Stimulated activated CD8-positive, alpha-beta memory T cell treated with anti-CD3 and anti-CD28 coated beads, Interleukin-4, amount 100 ng/mL, for 24 hours (primary cell): ENCODE measurements at places on chromosomes 16 and 17.

DNA sequence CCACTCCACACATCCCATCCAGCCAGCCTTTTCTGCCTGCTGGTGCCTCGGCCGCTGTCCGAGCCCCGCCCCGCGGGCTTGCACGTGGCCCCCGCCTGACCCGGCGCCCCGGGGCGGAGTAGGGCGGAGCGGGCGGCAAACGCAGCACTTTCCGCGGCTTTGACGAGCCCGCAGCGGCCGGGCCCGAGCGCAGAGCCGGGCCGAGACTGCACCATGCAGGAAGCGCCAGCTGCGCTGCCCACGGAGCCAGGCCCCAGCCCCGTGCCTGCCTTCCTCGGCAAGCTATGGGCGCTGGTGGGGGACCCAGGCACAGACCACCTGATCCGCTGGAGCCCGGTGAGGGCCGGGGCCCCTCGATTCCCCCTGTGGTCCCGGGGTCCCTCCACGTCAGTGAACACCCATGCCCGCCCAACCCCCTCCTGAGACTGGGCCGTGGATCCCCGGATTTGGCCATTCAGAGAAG is at the start of gene HSF4:
Gene HSF4, plus strand, starts transcription at position 147 of the 463 bp plus-strand sequence. Its CDS starts 67 bp downstream, at position 214.
- no peak for DNase-seq

DNA sequence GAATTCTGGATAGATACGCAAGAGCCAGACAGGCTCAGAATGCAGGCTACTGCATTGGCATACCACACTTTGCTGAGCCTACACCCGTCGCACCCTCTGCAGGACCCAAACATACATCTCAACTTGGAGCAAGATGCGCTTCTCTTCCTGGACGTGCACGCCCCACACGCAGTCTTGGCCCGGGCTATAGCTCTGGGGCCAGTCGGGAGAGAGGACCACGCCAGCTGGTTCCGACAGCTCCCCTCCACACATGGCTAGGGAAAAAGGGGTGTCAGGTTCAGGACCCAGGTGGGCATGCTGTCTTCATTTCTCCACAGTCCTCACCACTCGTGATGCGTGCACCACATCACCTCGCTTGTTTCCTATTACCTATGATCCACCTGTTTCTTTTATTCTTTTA is 15.1 kb upstream of the CDIPT start:
- DNase-seq: no peak

GRCh38 chr16:75323933-75324332 is 72.5 kb upstream of the BCAR1 start:
- DNase-seq: no peak

DNA sequence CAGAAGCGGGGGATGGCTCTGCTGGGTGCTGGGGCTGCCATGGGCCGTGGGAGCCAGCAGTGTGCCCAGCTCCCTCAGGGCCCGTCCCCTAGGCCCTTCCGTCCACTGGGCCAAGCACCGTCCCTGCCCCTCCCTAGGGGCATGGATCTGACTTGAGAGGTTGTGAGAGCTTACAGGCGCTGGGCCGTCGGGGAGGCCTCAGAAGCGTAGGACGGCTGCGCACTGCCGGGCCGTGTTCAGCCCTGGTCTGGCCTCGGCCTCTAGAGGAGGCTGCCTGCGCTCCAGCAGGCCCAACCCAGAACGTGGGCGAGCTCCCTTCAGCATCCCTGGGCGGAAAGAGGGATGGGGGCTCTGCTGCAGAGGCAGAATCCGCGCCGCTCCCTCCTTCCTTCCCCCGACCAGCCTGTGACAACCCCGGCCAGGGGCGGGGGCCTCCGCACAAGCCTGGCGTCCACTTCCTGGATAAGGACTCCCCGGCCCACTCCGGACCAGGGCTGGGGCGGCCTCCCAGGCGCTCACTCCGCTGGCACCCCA is 685 bp upstream of the MPG start:
- DNase-seq: peak; percentile 9

- no peak for DNase-seq
These were observed 231.2 kb downstream of the FOXL1 start for GRCh38 chr16:86809458-86809955.

- no peak for DNase-seq
These were observed 17.8 kb upstream of the NTN1 start for GRCh38 chr17:9003355-9004131.

DNA sequence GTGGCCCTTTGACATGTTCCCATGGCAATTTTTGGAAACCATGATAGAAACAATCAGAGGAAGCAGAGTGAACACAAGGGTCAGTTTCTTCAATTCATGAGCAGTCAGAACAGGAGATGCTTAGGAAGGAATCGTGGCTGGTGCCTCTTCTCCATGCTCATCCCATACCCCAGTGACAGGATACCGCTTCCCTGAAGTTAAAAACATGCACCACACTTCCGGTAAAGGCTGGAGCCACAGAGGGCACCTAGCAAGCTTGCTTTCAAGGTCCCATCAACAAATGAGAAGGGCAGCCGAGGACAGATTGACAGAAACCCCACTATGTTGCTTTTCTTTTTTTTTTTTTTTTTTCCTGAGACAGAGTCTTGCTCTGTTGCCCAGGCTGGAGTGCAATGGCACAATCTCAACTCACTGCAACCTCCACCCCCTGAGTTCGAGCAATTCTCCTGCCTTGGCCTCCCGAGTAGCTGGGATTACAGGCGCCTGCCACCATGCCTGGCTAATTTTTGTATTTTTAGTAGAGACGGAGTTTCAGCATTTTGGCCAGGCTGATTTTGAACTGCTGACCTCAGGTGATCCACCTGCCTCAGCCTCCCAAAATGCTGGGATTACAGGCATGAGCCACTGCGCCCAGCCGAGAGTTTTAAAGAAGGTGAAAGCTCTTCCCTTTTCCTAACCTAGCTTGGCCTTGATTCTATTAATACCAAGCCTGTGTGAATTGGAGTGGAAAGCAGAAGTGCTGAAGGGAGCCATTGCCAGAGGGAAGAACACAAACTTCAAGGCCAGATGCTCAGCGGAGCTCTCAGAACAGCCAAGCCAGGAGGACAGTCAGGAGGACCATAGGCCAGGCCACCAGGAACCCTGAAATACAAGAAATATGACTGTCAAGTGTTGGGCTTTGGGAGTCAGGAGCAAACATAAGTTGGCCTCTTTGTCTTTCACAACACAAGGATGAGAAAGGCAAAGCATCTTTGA is 16.6 kb downstream of the GP2 start:
- DNase-seq: no peak

- DNase-seq: no peak
These were observed 47.8 kb downstream of the ITFG1 start for GRCh38 chr16:47413041-47413440.
